ENCODE measurements at places on chromosomes 4 and X. TPM values are rescaled to one million over a fixed set of nuclear protein-coding genes. Genes with fewer than 3 reads are reported as not detected.
A peak's percentile ranks its signal among the peaks of the same experiment; 100 is the strongest.

Gene MTMR8
- total RNA-seq = 7.2 TPM

DNA sequence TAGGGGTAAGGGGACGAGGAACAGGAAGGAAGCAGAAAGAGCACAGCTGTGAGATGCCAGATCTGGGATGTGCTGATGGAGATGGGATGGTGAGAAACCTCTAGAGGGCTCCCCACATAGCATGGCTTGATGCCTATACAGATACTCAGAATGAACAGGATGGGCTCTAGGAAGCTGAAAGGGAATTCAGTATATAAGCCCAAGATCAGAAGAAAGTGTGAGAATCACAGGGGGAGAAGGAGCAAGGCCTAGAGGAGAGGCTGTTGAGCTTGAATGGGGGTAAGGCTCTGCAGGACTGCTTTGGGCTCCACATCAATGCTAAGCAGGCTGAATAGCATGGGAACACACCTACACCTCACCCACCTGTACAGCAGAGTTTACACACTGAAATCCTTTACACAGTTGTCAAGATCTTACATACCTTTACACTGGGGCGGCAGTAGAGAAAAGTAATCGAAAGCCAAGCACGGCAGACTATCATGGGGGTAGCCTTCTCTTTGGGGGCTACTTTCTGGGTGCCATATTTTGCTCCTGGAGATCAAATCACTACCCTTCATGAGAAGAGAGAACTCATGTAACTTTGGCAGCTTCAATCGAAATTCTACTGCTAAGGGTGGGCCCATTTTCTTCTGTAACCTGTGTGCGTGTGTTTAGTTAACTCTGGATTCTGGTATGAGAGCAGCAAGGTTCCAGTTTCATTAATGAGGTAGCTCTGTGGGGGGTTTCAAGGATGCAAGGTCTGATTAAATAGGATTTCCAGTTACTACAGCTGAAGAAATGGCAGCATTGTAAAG is 30.6 kb downstream of the HOPX start:
- peaks cover 41% of the 10 kb centered on the region for H3K4me1 ChIP-seq
- H3K36me3 ChIP-seq = no peaks in the 10 kb centered on the region
- H3K27me3 ChIP-seq = peaks cover 3% of the 10 kb centered on the region
- no peak overlapping the region for H3K4me3 ChIP-seq
- no peak for DNase-seq

DNA sequence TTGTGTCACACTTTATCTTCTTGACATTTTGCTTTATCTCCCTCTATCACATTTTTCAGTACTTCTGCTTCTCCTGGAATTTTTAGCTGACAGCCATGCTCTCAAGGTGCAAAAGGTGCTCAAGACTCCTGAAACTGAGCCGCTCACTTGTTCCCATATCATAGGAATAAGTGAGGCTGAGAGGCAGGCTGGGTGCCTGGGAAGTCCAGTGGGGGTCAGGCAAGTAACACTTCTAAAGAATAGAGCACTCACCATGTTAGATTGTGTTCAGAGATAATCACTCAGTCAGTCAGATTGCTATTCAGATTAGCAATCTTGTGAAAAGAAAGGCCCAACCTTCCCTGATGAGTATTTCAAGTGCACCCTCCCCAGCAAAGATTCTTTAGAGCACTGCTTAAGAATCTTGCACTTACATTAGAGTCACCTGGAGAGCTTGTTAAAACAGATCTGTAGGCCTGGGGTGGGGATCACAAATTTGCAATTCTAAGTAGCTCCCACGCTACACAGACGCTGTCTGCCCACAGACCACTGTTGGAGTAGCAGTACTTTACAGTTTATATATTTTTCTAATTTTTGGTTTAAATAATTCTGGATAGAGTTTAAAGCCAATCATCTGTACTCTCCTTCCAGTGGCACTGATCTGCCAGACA is 23.1 kb upstream of the LRAT start:
- no peak for DNase-seq
- no peak overlapping the region for H3K4me3 ChIP-seq
- H3K4me1 ChIP-seq = no peaks in the 10 kb centered on the region
- H3K27ac ChIP-seq = no peak overlapping the region
- H3K36me3 ChIP-seq = no peaks in the 10 kb centered on the region

- H3K4me1 ChIP-seq = no peaks in the 10 kb centered on the region
- no peak overlapping the region for H3K4me3 ChIP-seq
- H3K36me3 ChIP-seq = no peaks in the 10 kb centered on the region
Measured at GRCh38 chrX:67607466-67607865, 63.6 kb downstream of the AR start.

Gene ARAF
- 130 TPM for total RNA-seq

DNA sequence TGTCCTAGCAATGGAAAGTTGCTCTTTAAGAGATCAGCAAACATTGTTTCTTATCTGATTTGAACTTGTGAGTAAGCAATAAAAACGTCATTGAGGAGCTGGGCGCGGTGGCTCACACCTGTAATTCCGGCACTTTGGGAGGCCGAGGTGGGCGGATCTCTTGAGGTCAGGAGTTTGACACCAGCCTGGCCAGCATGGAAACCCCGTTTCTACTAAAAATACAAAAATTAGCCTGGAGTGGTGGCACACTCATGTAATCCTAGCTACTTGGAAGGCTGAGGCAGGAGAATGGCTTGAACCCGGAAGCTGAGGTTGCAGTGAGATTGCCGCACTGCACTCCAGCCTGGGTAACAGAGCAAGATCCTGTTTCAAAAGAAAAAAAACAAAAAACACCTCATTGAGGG is 11.2 kb upstream of the PLAC8 start:
- H3K27ac ChIP-seq = peak overlapping the region; percentile 55
- H3K27me3 ChIP-seq = no peaks in the 10 kb centered on the region
- DNase-seq = peak; percentile 59
- H3K4me1 ChIP-seq = peaks cover 10% of the 10 kb centered on the region
- H3K36me3 ChIP-seq = no peaks in the 10 kb centered on the region
- no peak overlapping the region for H3K4me3 ChIP-seq
